IPS-NIHi11 (cell line): ENCODE measurements at places on chromosomes 2 and 18.

- no peak for DNase-seq
Observed at GRCh38 chr2:7373156-7373555, 455.9 kb downstream of the RNF144A start.

- no peak for DNase-seq
Observed at GRCh38 chr2:1829796-1830195, 85.5 kb upstream of the PXDN start.

DNA sequence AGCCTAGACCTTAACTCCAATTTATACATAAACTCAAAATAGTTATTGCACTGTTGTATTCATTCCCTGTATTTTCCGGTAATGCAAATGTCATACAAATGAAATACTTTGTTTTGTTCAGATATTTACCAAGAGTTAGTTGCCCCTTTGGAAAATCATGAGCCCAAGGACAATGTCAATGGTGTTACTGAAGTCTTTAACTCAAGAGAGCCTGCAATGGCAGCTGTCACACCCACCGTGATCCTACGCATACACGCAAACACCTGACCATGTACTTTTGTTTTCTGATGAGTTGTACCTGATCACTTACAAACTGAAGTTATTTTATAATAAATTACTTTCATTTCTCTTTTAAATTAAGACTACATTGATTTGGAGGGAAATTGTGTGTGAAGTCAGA lies 11.7 kb upstream of the WIPF1 start:
- DNase-seq = no peak

DNA sequence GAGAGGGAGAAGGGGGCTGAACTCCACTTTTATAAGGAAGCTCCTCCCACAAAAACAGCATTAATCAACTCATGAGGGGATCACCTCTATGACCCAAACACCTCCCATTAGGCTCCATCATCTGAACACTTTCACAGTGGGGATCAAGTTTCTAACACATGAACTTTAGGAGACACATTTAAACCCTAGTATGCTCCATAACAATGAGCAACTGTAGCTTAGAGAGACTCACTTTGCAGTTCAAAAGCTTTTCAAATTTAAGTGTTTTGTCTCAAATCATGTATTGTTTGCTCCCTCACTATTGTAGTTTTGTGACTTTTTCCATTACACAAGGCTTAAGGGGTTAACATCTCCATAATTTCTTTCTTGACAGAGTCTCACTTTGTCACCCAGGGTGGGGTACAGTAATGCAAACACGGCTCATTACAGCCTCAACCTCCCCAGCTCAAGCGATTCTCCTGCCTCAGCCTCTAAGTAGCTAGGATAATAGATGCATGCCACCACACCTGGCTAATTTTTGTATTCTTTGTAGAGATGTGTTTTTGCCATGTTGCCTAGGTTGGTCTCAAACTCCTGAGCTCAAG lies 352.7 kb upstream of the CDH20 start:
- DNase-seq = peak; percentile 24

- DNase-seq = no peak
Observed at GRCh38 chr2:148619560-148620195, 24.9 kb upstream of the EPC2 start.

DNA sequence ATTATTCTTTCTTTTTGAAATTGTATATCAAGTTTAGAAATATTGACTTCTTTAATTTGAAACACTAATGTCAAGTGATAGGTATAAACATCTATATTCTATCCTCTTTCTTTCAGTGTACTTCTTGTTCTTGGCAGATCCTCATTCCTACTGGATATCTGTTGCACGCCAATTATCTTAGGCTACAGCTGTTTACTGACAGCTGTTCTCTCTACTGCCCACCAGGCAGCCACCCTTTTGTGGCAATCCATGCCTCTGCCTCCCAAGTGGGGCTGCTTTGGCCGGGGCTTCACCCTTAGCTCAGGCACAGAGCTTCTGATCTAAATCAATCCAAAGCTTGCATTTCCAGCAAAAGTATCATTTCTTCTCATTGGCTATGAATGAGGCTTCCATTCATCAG lies 50.6 kb upstream of the ITSN2 start:
- DNase-seq = no peak

DNA sequence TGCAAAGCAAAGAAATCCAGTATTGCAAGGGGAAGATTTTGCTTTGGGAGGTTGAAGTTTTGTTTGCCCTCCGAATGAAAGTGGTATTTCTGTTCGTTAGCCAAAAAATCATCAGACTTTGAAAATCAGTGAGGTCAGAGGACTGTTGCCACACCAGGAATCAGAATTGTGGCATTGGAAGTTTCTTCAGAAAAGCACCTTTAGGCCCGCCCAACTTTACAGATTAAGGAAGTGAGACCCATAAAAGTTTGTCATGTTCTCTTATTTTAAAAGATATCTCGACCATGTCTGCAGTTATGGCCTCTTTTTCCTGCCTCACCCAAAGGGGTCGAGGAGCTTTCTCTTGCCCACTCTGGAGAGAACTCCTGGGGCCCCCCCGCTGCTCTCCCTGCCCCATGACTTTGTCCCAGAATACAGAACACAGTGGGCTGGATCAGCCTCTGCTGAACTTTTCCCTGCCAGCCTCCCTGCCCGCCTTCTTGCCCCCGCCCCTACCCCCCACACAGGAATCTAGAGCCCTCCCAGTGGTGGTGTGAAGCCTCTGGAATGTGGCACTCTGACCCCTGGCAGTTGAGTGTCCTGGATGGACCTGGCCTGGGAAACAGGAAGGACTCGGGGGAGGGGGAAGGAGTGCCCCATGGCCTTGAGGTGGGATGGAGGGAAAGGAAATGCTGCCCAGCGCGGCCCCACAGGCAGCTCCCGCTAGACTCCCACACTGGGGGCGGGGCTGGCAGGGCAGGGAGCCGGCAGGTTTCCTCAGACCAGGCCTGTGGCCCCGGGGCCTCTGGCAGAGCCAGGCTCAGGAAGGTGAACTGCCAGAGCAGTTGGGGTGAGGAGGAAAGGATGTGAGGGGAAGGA lies 25.3 kb downstream of the CRIM1 start:
- DNase-seq = peak; percentile 69

DNA sequence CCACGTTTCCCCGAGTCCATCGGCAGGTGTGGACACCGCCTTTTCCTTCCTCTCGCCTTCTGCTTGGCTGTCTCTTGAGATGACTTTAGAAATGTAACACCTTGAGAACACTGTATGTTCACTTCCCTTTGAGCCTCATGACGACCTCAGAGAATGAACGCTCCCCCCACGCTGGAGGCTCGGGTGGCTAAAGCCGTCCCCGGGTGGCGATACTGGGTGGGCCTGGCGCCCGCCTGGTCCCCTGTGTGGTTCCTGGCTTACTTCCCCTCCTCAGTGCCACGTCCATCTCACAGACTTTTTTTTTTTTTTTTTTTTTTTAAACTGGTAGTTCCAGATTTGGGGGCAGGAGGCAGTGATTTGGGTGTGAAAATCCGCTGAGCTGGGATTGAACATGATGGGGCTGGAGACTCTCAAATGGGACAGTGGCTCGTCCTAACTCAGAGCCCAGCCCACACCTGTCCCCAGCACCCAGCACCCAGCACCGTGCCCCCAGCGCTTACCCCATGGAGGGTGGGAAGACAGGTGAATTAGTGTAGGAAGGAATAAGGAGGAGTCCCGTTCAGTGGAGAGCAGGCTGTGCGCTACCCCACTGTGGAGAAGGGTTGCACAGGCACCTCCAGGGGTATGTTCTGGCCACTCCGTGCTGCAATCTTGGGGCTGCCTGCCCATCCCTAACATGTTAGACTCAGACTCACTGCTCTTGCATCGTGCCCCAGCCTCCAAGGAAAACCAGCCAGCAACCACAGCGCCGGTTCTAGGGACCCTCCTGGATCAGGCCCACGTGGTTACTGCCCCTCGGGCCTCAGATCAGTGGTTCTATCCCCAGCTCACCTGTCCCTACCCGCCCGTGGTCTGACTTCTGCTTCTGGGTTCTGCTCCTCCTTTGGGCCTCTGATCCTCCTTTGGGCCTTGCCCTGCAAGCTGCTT lies 174.0 kb downstream of the ASB1 start:
- DNase-seq = no peak

- DNase-seq = no peak
Observed at GRCh38 chr2:207385903-207386302, 143.9 kb upstream of the CREB1 start.

DNA sequence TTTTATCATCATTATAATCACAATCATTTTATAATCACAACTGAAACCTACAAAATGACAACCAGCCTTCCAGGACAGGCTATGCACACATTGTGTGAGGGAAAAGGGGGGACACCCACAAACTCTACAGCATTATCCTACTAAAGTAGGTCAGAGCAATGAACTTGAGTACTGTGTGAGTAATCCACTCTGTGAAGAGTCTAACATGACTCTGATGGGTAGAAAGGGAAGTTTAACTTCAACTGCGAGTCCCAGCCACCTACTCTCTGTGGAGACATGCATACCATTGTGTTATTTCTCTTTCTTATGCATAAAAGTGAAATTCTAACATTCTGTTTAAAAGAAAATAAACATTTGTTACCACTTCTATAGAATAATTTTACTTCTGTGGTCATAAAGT lies 177.9 kb downstream of the ZNF516 start:
- no peak for DNase-seq

GRCh38 chr2:129673847-129674711 lies 305.4 kb upstream of the RAB6C start:
- DNase-seq = no peak

- DNase-seq = peak; percentile 60
Observed at GRCh38 chr18:46917803-46918600, 600 bp downstream of the KATNAL2 start.

DNA sequence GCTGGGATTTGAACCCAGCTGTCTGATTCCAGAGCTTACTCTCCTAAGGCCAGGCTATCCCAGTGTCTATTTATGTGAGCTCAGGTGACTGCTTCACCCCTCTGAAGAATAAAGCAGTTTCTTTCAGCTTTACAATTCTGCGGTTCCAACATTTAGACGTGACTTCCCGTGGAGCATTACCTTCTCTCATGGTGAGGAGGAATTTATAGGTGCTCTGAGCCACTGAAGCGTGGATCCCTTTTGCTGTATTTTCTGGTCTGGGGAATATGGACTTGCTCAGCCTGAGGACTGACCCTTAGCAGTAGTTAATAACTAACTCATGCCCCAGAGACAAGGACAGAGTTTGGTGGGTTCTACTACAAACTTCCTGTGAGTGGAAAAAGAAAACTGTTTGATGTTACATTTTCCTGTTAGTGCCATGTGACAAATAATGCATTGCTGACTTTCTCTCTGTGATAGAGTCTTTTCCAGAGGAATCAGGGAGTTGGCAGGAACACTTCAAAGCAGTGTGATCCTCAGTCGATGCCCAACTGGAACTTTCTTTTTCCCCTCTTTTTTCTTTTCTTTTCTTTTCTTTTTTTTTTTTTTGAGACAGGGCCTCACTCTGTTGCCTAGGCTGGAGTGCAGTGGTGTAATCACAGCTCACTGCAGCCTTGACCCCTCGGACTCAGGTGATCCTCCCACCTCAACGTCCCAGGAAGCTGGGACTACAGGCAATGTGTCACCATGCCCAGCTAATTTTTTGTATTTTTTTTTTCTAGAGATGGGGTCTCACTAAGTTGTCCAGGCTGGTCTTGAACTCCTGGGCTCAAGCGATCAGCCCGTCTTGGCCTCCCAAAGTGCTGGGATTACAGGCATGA lies 21.9 kb downstream of the CASP10 start:
- DNase-seq = no peak

GRCh38 chr18:76434452-76434851 lies 60.6 kb downstream of the ZNF516 start:
- DNase-seq = no peak

DNA sequence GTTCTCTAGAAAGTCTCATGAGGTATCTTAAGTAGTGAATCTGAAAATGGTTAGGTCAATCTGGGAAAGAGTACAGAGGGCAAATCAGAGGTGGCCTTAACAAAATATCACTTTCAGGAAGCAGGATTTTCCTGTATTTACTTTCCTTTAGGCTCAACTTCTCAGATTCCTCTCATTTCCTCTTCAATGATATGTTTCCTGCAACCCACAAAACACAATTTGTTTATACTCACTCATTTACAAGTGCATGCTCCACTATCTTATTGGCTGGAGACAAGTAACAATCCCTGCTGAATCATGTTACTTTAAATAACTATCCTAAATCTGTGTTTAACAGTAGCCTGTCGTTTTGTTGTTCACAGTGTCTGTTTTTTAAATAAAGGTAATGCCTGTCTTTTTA lies 228.1 kb downstream of the DSC3 start:
- DNase-seq = no peak

GRCh38 chr18:31399306-31400032 lies 22.9 kb downstream of the DSG4 start:
- no peak for DNase-seq

GRCh38 chr18:62741118-62741566 lies 25.8 kb downstream of the PHLPP1 start:
- no peak for DNase-seq

GRCh38 chr2:113231064-113231463 lies 47.7 kb downstream of the PAX8 start:
- DNase-seq = no peak

- no peak for DNase-seq
Observed at GRCh38 chr2:17460371-17461086, 57.7 kb downstream of the RAD51AP2 start.

DNA sequence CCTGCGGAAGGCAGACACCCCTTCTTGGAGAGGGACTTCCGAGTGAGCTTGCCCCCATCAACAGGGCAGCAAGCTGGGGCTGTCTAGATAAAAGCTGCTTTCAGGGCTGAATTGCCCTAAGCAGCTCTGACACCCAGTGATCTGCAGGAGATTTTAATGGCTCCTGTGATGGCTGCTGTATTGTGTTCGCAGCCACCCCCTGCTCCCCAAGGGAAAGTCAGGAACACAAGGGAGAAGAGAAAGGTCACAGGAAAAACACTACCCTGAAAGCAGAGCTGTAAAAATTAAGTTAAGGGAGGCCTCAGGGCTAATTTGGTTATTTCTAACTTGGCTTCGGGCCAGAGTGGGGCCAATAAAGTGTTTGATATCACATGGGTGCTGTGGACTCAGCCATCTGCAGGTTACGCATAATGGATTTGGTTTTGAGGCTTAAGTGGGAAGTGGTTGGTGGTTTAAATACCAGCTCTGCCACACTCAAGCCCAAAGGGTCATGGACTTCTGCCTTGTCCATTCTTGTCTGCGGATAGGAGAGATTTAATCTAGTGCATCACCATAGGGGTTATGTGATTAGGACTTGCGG lies 147.6 kb downstream of the CLIP4 start:
- DNase-seq = no peak
